ENCODE measurements at places on chromosomes 16 and 17. TPM values are rescaled to one million over a fixed set of nuclear protein-coding genes. Genes with fewer than 3 reads are reported as not detected.

Gene AHSP
- not detected for total RNA-seq

Gene KRT35
- not detected for total RNA-seq

Gene NOG
- total RNA-seq = 9.2 TPM

Gene SYNGR3
- 15.2 TPM for total RNA-seq

Gene KRT9
- not detected for total RNA-seq

Gene KRTAP16-1
- not detected for total RNA-seq

Gene POLR3E
- total RNA-seq = 45.2 TPM

Gene LRRC37A2
- 8.1 TPM for total RNA-seq

Gene PLCG2
- total RNA-seq = 10.8 TPM

Gene EFCAB3
- not detected for total RNA-seq

Gene KRTAP3-3
- not detected for total RNA-seq

Gene ABI3
- total RNA-seq = not detected

Gene CBX8
- 15.3 TPM for total RNA-seq

Gene APRT
- total RNA-seq = 231 TPM

Gene CX3CL1
- total RNA-seq = 21.8 TPM

Gene RASL10B
- 4.3 TPM for total RNA-seq

Gene ZDHHC1
- 7.8 TPM for total RNA-seq

Gene GAST
- not detected for total RNA-seq

Gene CHD9NB
- total RNA-seq = 0.64 TPM

Gene KRTAP4-5
- total RNA-seq = not detected

Gene INO80E
- total RNA-seq = 104 TPM

Gene SEPTIN12
- not detected for total RNA-seq

Gene PRSS8
- total RNA-seq = 0.15 TPM

Gene CCDC200
- not detected for total RNA-seq

Data from Panc1 (cell line).